Left renal pelvis (tissue), 4 donors: ENCODE measurements at places on chromosomes 7 and 10. TPM values are rescaled to one million over a fixed set of nuclear protein-coding genes. Genes with fewer than 3 reads are reported as not detected.

GRCh38 chr7:75900617-75901315, 14.2 kb upstream of the POR start:
- DNase-seq: no peak

GRCh38 chr10:126425032-126425431, 36.8 kb upstream of the ADAM12 start:
- no peak for DNase-seq

- DNase-seq: no peak
Observed at GRCh38 chr10:102670065-102670670, 25.9 kb downstream of the TRIM8 start.

Gene CYP26A1
- 0.37 TPM for polyA plus RNA-seq

DNA sequence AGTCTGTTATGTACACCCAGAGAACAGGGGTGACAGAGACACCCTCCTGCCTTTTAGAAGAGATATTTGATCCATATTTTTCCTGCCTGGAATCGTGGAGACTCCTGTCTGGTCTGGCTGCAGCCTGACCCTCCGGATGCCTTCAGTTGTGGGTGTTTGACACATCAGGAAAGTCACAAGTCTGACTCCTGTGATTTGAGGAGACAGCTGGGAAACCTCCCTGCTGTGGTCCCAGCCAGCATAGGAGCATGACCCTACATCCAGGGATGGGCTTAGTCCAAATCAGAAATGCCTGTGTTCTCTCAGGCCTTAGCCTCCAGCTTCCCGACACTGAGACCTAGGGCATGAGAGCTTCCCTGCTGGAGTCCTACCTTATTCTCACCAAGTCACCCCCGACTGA, 43.4 kb downstream of the GOT1 start:
- DNase-seq: no peak

Gene LRRD1
- polyA plus RNA-seq: 0.24 TPM

Gene SFRP5
- polyA plus RNA-seq: 0.19 TPM

- DNase-seq: no peak
Observed at GRCh38 chr10:33088990-33089389, 131.0 kb upstream of the ITGB1 start.

DNA sequence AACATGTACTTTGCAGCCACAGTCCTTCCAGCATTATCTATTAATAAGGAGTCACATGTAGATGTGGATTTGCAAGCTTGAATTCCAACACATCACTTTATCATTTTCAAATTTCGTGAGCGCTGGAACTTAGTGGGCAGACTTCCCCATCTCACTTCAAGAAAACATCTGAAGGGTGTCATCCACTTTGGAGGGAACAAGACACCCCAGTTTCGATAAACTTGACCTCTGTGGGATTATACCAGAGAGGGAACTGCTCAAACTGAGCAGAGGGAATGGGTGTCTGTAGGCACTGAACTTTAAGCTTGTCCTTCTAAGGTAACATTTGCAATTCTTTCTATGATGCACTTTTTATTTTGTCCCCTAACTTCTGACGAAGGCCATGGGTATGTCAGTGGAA, 27.5 kb downstream of the ADRB1 start:
- no peak for DNase-seq

DNA sequence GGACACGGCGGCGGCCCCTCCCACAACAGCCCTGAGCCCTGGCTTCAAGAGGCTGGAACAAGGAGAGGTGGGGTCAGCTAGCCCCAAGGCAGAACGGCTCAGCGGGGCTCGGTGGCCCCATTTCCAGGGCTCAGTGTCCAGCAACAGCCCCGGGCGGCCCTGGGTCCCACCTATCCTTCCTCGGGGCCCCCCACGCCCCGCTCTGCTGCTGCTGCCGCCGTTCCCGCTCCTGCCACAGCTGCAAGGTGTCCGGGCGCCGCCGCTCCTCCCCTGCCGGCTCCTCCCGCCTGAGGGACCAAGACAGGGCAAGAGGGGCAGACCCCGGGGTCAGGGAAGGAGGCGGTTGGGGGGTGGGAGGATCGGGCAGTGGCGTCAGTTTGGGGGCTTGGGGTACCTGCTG, 3.4 kb upstream of the SAP25 start:
- no peak for DNase-seq

Gene CDK6
- 51.5 TPM for polyA plus RNA-seq

Gene AGMO
- polyA plus RNA-seq: 0.30 TPM
